Natural killer cell treated with Interleukin-12 subunit alpha and Interleukin-12 subunit beta and Interleukin-15 and Interleukin-18, amount 100 ng/mL, for 72 hours (primary cell): ENCODE measurements at places on chromosomes 5 and 9. TPM values are rescaled to one million over a fixed set of nuclear protein-coding genes. Genes with fewer than 3 reads are reported as not detected.
A peak's percentile ranks its signal among the peaks of the same experiment; 100 is the strongest.

- DNase-seq = no peak
Measured at GRCh38 chr9:92001244-92001643, 51.2 kb upstream of the ROR2 start.

DNA sequence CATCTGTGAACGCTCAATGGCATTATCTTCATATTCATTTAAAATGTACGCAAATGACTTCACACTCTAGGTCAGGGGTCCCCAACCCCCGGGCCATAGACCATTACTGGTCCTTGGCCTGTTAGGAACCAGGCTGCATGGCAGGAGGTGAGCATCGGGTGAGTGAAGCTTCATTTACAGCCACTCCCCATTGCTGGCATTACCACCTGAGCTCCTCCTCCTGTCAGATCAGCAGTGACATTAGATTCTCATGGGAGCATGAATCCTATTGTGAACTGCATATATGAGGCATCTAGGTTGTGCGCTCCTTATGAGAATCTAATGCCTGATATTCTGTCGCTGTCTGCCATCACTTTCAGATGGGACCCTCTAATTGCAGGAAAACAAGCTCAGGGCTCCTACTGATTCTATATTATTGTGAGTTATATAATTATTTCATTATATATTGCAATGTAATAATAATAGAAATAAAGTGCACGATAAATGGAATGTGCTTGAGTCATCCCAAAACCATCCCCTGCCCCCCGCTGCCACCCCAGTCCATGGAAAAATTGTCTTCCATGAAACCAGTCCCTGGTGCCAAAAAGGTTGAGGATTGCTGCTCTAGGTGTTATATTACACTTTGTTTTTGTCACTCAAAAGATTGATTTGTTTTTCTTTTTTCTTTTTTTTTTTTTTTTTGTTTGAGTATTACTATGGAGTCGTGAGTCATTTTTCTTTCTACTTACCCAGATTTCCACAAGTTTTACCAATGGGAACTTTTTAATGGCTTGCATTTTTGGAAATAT, 127.2 kb downstream of the DOCK8 start:
- no peak for DNase-seq

DNA sequence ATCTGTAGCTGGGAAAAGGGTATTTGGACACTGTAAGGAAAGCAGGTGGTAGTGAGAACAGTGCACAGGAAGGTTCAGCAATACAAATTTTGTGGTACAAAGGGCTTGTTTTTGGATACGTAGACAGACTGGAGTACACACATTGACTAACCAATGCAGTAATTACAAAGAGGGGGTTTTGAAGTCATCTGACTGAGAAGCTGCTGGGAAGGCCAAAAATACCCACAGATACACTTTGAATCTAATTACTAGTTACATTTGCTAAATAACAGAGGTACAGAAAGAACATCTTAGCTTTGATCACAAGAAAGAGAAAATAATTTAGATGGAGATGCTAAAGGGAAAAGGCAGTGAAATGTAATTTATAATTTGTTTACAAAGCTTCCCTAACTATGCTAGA, 45.9 kb downstream of the PKD2L2 start:
- no peak for DNase-seq

DNA sequence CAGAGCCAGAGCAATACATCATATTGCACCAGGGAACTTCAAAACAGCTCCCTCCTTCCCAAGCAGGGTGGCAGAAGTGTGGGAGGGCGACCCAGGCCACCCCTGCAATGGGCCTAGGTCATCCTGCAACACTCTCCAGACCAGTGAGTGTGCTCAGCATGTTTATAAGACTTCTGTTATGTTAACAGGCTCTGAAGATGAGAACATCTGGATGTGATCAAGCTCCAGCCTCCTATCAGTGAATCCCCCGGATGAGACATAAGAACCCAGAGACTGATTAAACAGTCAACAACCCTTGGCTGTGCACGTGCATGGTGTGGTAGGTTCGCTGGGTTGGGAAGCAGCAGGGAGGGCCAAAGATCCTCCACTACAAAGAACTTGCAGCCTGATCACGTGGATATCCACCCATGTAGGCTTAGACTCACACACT, 63.3 kb downstream of the ABCA1 start:
- DNase-seq = no peak

DNA sequence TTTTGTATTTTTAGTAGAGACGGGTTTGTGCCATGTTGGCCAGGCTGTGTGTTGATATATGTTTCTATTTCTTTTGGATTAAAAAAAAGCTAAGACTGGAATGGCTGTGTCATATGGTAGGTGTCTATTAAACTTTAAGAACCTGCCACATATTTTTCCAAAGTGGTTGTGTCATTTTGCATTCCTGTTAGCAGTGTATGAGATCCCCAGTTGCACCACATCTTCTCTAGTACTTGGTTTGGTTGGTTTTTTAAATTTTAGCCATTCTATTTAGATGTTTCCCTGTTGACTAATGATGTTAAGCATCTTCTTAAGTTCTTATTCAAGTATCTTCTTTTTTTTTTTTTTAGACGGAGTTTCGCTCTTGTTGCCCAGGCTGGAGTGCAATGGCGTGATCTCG, 36.2 kb upstream of the MEGF9 start:
- no peak for DNase-seq

- DNase-seq = no peak
Measured at GRCh38 chr9:83327750-83328622, 210.2 kb downstream of the FRMD3 start.

GRCh38 chr5:33319841-33320240, 120.9 kb upstream of the TARS1 start:
- DNase-seq = no peak

DNA sequence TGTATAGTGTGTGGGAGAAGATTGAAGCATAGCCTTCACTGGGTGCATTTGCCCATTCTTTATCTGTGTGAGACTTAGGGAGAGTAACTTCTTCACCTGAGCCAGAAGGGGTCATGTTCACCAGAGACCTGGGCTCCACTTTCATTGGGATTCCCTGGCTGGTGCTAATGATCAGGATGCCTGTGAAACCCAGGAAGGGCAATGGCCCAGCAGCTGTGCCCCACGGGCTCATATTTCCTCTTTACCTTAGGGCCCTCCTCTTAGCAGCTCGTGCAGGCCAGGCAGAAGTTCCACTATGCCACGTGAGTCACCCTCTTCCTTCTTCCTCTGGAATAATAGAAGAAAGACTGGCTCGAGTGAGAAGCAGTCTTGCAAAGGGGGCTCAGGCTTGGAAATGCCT, 5.0 kb downstream of the PPARGC1B start:
- DNase-seq = no peak

DNA sequence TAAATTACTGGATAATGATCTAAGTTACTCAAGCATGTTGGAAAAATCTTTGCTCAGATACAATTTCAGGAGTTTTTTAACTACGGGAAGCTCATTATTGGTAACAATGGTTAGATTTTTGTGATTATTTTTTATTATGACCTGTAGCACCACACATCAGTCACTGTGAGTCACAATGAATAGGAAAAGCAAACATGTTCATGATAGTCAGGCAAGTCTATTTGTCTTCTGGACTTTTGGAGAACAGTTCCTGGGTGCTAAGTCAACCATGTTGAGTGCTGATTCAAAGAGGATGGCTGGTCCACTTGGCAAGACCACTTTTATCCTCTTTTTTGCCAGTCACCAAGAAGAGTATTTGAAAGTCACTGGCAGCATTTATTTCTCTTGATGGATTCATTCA, 403.2 kb downstream of the KIF4B start:
- no peak for DNase-seq

GRCh38 chr5:149956685-149957084, 3.9 kb upstream of the SLC26A2 start:
- DNase-seq = no peak

DNA sequence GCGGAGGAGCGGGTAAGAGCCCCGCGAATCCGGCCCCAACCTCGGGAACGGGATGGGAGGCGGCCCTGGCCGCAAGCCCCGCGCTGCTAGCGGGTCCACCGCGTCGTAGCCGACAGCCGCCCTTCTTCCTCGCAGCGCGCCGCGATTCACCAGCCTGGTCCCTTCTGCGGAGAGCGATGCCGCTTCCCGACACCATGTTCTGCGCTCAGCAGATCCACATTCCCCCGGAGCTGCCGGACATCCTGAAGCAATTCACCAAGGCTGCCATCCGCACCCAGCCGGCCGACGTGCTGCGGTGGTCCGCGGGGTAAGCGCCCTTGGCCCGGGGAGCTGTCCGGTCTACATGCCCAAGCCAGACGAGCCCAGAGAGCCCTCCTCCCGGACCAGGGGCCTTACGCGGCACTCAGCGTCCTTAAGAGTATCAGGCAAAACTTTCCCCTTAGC, 335 bp downstream of the ROPN1L start:
- peak; percentile 63 for DNase-seq

DNA sequence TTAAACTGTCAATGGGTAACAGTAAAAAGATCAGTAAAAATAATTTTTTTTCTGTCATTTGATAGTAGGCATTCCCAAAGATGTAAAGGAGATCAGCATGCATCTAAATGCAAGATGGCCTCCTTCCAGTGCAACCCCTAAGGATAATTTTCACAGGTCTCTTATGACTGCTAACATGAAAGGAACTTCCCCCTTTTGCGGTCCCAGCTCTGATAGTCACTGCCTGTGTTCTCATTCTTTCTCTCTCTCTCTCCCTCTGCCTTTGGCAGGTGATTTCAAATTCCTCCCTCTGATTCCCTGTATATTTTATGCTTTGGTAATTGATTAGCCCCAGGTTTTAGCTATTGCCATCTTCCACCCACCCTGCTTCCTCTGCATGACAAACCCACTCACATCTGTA, 8.9 kb downstream of the SPINK14 start:
- DNase-seq = no peak

- DNase-seq = no peak
Measured at GRCh38 chr5:80919678-80920196, 40.4 kb upstream of the RASGRF2 start.

GRCh38 chr9:38737246-38737645, 17.3 kb upstream of the FAM240B start:
- DNase-seq = no peak

Gene DIAPH1
- 289 TPM for total RNA-seq

Gene FOXD4
- 0.21 TPM for total RNA-seq

Gene PHF24
- total RNA-seq = not detected

Gene TAF11L12
- total RNA-seq = not detected

Gene CACFD1
- 7.0 TPM for total RNA-seq

Gene FGF10
- not detected for total RNA-seq

Gene PPP2CA
- total RNA-seq = 185 TPM
